Activated CD4-positive, alpha-beta T cell treated with anti-CD3 and anti-CD28 coated beads for 48 hours (primary cell): ENCODE measurements at places on chromosomes 3 and 15.

DNA sequence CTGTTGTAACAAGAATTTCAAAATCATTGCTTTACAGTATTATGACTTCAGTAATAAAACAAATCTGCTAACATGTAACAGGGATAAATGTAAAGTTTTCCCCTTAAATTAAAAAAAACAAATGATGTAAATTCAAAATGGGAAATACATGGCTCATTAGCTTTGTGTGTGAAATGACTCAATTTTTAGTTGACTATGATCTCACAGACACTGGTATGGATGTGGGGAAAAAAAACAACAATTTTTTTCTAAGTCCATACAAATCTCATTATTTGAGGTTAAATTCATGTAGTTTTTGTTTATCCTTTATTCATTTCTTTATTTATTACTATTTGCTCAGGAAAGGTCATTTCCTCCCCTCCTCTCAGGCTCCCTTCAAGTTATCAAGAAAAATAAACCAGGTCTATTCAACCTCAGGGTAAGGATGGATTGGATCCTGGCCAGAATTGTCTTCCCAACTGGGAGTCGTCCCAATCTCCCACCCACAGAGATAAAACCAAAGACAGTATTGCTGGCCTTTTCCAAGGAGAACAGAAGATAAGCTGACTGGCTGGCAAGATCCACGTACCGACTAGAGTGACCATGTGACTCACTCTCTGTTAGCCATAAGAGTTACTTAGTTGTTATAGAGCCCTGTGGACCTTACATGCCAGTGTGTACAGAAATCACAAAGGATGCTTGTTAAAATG lies 373.3 kb downstream of the GAP43 start:
- no peak for DNase-seq

DNA sequence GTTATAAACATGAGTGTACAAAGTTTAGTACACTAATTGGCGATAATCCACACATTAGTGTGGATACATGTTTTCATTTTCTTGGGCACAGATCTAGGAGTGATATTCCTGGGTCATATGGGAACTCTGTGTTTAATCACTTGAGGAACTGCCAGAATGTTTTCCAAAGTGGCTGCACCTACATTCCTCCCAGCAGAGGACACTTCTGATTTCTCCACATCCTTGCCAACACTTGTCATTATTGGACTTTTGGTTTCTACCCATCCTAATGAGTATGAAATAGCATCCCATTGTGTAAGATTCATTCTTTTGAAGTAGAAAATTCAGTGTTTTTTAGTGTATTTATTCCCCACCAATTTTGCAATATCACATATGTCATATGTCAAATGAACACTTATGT lies 53.6 kb downstream of the CFAP92 start:
- DNase-seq, result no peak

DNA sequence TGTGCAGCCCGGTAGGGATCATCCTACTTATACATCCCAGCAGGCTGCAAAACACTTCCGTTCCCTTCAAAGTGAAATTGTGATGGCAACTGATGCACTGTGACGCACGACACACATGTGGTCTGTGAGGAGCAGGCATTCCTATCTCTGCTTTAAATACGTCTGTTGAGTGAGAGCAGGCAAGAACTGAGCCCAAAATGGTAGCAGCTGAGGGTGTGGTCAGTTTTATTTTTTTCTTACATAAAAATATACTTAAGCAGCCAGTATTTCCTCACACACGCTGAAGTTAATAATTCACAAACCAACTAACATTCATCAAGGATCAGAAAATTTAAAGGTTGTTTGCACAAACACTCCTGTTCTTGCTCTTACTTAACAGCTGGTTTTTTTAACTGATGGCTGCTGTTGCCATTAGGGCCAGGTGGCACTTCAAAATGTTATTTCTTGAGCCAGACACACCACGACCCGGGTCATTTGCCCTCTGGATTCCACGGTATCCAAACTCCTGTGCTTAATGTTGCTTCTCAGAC lies 23.9 kb downstream of the LRIG1 start:
- DNase-seq, result no peak

DNA sequence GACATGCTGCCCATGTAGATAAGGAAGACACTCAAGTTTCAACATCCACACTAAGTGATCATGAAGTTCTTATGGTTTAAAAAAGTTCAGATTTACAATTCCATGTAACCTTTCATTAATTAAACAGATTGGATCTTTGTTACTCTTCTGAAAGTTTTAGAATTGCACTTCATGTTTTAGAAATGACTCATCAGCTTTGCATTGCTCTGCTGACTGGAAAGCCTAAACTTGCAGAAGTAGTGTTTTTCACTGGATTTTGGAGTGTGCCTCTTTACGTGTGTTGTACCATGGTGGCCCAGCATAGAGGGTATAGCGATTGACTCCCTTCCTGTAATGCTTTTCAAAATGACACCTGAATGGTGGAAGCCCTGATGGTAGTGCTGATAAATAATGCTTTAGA lies 157.9 kb downstream of the BBX start:
- DNase-seq, result no peak
